ENCODE measurements at places on chromosomes 12 and 14.

- no peak for DNase-seq
Observed at GRCh38 chr14:89461256-89461655, 44.2 kb upstream of the FOXN3 start.

DNA sequence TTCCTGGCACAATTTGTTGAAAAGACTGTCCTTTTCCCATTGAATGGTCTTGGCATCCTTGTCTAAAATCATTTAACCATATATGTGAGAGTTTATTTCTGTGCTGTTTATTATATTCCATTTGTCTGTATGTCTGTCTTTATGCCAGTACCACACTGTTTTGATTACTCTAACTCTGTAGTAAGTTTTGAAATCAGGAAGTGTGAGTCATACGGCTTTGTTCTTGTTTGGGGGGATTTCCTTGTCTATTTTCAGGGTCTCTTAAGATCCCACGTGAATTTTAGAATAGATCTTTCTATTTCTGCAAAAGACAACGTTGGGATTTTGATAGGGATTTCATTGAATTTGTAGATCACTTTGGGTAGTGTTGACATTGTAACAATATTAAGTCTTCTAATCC, 88.5 kb downstream of the MYRFL start:
- no peak for DNase-seq

- DNase-seq, result no peak
Observed at GRCh38 chr12:90323217-90323616, 614.6 kb upstream of the ATP2B1 start.

GRCh38 chr12:82554529-82554928, 132.2 kb upstream of the TMTC2 start:
- no peak for DNase-seq

GRCh38 chr14:100336618-100337530, 13.7 kb downstream of the SLC25A47 start:
- DNase-seq, result no peak

- DNase-seq, result no peak
Observed at GRCh38 chr14:64614166-64614565, 64.4 kb downstream of the PPP1R36 start.

DNA sequence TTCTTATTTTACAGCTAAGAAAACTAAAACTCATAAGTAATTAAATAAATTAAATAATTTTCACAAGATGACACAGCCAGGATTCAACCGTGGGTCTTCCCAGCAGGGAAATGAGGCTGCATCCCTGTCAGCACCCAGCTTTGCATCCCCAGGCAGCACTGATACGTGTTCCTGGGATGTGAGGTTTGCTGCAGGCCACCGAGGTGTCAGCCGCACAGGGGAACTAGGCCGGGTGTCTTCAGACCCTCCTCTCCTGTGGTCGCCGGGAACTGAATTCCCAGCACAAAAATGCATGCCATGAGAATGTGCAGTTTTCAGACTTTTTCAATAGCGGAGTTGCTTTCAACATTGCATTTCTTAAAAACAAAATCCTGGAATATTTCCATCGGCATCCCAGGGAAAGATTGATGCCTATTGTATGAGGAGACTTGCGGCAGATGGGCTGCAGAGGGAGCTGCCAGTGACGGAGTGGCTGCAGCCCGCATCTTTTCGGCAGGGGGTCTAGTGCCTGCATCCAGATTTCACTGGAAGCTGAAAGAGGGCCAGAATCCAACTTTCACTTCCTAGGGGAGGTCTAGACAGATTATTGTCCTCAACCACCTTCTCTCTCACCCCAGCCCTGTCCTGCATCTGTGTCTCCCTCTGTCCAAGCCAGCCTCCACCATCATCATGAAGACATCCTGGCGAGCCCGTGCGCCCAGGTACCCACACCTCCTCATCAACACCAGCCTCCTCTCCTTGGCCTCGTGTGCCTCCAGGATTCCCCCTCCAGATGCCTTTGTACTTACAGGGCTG, 12.6 kb downstream of the LRTM2 start:
- DNase-seq, result no peak

GRCh38 chr12:22361785-22362184, 27.3 kb upstream of the ST8SIA1 start:
- DNase-seq, result no peak

GRCh38 chr12:3655328-3655900, 97.5 kb downstream of the CRACR2A start:
- no peak for DNase-seq

- no peak for DNase-seq
Observed at GRCh38 chr12:291153-291723, 28.6 kb upstream of the SLC6A13 start.

GRCh38 chr14:105075379-105076295, 10.4 kb upstream of the GPR132 start:
- no peak for DNase-seq

DNA sequence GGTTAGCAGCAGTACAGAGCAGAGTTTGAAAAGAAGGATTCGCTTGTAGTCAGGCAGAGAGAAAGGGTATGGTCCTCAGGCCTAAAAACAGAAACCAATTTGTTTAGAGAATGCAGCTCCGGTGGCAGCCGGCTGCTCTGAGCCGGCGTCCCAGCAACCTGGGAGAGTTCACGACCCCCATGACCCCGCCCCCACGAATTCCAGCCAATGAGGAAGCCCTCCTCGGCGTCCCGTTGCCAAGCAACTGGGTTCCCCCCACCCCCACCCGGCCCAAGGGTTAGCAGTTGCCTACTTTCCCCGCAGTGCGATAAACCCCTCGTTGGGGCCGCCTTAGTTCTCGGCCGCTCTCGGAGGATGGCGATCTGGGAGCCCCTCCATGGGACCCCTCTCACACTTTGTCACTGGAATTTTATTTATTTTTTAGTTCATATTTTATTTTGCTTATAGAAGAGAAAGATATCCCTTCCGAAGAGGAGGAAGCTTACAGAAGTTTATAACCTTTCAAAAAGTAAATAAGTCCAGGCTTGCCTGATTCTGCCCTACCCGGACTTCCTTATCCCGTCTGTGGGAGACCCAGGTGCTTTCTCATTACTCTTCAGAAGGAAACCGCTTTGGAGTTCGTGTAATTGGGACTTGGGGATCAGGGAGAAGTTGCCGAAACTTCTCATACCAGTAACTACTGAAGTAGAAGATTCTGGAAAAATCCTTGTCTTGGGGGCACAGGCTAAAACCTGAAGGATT, at the start of gene CCDC60:
Gene CCDC60 (plus strand): TSS at position 300 of the 741 bp plus-strand sequence. CDS start 448 bp downstream, outside the sequence.
- no peak for DNase-seq

- no peak for DNase-seq
Observed at GRCh38 chr12:12533238-12533829, 29.3 kb downstream of the DUSP16 start.

- DNase-seq, result no peak
Observed at GRCh38 chr14:102988054-102988453, 65.6 kb downstream of the AMN start.

DNA sequence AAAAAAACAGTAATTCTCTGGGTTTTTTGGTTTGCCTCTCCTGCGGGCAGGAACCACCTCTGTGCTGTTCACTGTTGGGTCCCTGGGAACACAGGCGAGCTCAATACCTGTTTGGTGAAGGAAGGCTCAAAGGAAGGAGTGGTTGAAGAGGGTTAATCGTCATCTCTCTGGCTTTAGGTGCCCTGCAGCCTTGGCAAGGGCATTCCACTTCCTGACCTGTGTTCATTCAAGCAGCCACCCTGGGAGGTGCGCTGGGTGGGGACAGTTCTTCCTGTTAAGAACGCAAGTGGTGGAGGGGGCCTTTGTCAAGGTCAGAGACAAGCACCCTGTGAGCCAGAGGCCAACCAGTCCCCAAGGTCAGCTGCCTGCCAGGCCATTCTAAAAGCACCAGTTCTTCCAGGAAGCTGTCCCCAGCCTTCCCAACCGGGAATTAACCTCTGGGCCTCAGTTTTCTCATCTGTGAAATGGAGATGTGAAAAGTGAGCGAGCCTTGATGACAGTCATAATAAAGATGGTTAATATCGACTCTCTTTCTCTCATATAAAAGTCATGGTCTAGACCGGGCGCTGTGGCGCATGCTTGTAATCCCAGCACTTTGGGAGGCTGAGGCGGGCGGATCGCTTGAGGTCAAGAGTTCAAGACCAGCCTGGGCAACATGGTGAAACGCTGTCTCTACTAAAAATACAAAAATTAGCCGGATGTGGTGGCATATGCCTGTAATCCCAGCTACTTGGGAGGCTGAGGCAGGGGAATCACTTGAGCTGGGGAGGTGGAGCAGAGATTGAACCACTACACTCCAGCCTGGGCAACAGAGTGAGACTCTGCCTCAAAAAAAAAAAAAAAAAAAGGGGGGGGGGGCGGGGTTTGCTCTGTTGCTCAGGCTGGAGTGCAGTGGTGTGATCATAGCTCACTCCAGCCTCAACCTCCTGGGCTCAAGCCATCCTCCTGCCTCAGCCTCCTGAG, 6.1 kb downstream of the RHOF start:
- no peak for DNase-seq

DNA sequence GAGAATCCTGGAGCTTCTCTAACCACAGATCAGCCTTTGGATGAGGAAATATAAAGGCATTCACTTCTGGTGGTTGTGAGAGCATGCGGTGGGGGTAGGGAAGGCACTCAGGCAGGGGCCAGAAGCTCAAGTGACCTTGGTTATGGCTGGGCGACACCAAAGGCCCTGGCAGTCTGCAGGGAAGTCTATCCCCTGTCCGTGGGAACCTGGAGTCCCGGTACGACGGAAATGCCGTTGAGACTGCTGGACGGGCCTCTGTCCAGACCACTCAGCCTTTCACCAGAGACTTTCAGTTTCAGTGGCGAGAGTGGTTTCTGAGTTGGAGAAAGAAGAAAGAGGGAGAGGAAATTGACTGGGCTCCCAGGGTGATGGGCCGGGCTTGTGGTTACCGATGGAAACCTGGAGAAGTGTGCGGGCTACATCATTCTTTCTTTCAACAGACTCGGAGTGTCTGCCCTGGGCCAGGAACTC, 20.9 kb downstream of the ISCA2 start:
- no peak for DNase-seq

- DNase-seq, result no peak
Observed at GRCh38 chr12:130620756-130621155, 95.3 kb downstream of the RIMBP2 start.

DNA sequence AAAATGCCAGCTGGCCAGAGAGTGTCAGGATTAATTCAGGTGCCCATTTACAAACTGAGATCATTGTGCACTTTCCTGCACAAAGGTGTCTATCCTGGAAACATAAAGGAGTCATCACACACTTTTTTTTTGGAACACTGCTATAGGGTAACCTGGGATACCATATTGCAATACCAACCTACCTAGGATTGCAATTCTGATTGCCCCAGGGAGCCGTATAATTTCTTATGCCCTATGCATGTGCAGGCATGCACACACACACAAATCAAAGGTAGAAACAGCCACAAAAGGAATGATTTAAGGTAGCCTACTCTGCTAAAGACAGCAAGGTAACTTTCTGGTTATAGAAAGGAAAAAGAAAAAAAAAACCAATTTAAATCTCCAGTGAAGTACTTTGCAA, 285.3 kb upstream of the KITLG start:
- DNase-seq, result no peak

DNA sequence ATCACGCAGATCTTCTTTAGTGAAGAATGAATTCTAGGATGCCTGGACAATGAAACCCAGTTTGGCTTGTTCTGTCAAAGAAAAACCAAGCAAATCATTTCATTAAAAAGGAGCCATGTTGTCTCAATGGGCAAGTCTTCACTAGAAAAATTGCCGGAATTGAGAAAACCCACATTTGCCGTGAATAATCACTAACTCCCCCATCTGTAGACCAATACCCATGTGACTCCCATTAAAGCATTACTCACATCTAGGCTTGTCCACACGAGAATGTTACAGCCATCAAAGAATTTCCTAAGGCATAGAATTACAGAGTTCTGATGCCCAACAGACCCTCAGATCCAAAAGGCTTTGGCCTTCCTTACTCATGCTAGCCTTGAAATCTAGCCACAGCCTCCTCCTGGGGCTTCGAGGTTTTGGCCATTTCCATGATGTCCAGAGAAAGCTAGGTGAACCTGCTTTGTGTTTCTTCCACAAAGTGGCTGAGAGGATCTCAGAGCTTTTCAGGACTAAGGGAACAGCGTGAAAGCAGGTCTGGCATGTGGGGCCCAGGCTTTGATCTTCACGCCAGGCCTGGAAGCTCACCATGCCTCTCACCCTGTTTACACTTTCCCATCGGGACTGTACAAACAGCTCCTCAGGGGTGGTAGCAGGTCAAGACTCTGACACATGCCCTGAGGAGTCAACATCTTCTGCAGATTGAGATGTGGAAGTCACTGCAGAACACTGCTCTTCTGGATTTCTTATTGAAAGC, 12.1 kb downstream of the SLC7A8 start:
- DNase-seq, result no peak

DNA sequence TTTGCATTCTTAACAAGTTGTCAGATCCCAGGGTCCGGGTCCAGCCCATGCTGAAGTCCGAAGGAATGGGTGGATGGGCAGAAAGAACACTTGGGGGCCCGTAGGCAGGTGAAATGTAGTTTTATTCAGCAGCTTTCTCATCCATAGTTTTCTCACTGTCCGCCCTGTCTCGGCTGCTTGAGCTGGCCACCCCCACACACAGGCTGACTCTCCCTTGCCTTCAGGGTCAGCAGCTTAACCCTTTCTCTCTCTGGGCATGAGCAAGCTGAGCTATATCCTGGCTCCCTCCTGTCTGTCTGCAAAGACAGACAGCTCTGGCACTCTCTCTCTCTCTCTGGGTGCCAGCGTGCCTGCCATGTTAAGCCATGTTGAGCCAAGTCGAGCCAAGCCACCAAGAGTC, 163.9 kb downstream of the PTCSC3 start:
- DNase-seq, result no peak

DNA sequence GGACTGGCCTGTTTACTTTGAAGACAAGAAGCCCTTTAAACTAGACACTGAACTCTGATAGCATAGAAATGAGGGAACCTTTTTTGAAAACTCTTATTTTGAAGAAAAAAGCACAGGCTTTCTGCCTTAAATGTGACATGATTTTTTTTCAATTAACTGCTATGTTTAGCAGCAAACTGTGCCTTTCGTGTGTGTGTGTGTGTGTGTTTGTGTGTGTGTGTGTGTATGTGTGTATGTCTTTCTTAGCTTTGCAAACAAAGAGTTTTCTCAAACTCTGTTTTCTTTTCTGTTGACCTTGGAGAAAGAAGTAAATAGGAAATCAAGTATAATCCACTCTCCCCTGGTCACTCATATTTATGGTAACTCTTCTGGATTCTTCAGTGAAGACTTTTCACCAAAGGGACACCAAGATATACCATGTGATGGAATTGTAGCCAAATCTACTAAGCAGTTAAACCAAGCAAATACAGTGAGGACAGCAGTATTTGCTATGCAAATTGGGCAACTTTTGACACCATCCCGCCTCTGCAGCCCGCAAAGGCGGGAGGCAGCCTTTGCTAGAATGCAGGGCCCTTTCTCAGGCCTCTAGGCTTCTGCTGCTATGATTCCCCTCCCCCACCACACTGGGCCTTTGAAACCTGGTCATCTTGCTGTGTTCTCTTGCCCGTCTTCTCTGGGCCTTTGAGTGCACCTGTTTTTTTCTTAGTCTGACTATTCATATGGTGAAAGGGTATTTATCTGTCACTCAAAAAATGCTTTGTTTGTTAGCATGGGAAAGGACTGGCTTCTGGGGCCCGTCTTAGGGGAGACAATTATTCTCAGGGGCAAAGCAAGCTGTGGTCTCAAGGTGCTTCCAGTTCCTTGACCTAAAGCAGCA, 107.9 kb downstream of the MYRFL start:
- no peak for DNase-seq
